ENCODE measurements at places on chromosomes 2 and 18.

- no peak for DNase-seq
Observed at GRCh38 chr18:68507781-68508180, 207.1 kb downstream of the TMX3 start.

GRCh38 chr2:233290051-233290845 is 17.4 kb upstream of the SAG start:
- no peak for DNase-seq

DNA sequence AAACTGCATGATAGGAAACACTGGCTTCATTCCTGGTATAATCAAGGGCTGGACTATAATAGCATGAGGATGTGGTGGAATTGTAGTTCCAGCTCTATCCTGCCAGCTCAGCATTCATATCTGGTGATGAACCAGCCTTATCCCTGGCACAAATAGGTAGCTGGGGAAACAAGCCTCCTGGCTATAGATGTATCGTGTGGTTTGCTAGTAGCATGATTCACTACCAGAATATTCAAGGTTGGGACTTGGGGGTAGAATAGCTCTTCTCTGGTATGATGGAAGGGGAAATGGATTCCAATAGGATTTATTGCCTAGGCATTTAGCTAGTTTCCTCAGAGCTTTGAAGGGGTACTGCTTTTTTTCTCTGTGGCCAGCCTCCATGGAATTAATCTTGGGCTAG is 532.8 kb downstream of the FBXO15 start:
- DNase-seq: no peak

DNA sequence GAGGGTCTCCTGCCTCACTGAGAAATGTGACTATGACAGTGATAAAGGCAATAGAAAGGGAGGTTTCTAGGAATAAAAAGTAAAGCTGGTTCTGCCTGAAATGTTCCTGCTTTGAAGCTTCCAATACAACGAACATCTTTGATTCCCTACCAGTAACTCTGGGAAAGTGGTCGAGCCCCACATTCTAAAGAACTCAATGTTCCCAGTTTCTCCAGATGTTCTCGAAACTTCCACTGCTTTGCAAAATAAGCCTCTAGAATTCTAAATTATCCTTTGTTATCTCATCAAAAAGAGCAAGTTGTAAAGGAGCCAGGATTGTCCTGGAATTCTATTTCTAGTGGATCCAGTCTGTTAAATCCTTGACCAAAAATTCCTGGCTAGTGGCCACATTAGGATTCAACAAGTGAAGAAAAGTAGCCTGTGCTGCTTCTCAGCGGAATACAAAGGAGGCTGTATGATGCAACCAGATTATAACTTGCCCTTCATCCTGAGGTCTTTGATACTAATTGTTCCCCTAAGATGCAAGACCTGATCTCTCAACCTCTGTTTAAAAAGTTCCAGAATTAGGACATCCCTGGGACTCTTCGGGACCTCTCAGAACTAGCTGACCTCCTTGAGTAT is 8.4 kb downstream of the SCN7A start:
- no peak for DNase-seq

- DNase-seq: no peak
Observed at GRCh38 chr2:240820607-240821428, 799 bp upstream of the KIF1A start.

GRCh38 chr18:31744321-31745067 is 16.2 kb downstream of the SLC25A52 start:
- DNase-seq: no peak

DNA sequence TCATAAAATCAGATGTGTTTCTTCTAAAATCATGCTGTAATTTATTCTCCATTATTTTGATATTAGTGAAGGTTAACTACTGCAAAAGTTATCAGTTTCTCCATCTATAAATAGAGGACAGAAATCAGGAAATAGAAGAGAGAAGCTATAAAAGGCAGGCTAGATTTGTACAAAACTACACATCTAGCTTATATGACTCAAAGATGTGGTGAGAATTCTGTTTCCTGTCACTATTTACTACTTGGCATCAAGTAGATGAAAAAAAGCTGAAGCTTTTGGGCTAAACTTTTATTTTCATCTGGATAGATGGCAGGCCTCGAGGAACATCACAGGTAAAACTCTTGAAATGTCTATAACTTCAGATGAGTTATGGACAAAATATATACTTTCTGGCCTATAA is 49.8 kb upstream of the NAB1 start:
- DNase-seq: no peak

- DNase-seq: no peak
Observed at GRCh38 chr18:79847606-79848293, 50.0 kb downstream of the KCNG2 start.

GRCh38 chr2:188734691-188735090 is 239.5 kb upstream of the COL3A1 start:
- no peak for DNase-seq

GRCh38 chr2:9097892-9098291 is 94.4 kb upstream of the MBOAT2 start:
- DNase-seq: no peak

- no peak for DNase-seq
Observed at GRCh38 chr2:105320651-105321215, 8.8 kb downstream of the TGFBRAP1 start.

DNA sequence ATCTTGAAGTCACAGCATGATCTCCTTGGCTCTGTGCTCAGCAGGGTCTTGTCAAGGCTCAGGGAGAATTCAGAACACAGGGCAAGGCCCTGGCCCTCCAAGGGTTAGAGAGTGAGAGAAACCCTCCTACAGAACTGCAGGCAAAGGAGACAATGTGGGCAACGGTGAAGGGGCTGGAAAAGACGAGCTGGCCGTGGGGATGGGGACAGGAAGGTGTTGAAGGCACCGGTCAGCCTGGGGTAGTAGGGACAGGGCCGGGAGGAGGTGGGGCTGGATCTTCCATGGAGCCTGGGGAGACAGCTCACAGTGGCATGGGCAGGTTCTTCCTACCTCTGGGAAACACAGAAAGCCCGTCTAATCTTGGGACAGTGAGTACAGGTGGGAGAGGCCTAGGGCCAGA is 92.2 kb upstream of the MCFD2 start:
- no peak for DNase-seq

GRCh38 chr18:48922801-48923730 is 27.7 kb downstream of the SMAD7 start:
- DNase-seq: no peak

- DNase-seq: no peak
Observed at GRCh38 chr2:99485824-99486223, 4.0 kb downstream of the REV1 start.

DNA sequence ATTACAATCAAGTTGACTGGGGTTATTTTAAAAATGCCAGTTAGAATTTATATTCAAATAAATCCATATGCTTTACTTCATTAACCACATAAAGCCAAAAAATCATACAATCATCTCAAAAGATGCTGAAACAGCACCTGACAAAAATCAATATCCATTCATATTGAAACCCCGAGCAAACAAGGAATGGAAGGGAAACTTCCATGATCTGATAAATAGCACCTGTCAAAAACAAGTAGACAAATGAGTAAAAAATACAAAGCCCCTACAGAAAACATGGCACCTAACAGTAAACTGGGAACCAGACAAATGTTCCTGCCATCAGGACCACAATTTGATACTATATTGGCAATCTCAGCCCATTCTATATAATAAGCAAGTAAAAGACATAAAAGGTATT is 227.5 kb downstream of the HDAC4 start:
- DNase-seq: no peak

GRCh38 chr2:13005761-13006335 is 289.1 kb downstream of the TRIB2 start:
- DNase-seq: no peak

DNA sequence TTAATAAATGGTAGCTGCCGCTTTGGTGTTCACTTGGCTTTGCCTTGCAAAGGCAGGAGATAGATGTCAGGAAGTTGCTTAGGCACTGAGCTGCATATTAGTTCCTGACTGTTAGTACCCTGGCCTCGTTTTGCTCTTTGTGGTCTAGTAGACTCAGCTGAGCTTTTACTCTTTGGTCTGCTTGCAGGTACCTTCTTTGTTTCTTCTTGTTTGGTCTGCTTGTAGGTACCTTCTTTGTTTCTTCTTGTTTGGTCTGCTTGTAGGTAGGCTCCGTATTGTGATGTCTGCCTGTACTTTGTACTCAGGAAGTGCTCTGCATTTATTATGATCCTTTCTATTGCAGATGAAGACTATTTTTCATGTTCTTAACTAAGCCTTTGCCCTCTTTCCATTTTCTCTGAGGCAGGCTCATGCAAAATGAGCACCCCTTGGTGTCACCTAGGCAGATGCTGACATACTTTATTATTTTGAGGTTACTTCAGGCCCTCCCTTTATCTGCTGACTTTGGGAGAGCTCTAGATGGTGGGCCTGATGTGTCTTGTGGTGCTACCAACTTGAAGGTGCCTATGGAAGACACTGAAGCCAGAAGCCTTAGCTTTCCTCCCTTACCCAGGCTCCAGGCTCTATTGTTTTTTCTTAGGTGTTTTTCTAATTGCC is 6.0 kb downstream of the RPIA start:
- DNase-seq: no peak

DNA sequence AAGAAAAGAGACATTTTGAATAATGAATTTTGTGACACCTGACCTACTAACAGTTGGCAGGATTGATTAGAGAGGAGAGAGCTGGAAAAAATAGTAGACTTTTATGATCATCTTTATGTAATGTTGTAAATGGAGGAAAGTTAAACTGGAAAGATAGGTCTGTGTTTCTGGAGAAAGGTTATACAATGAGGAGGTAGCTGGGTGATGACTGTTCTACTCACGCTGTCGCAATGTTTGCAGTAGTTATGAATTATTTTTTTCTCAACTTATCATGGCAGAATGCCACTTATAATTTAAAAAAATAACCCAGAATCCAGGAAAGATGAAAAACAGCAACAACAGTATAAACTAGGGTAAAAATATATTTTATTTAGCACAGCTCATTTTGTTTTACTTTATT is 364.9 kb downstream of the SPAG16 start:
- DNase-seq: no peak

GRCh38 chr18:62413206-62413605 is 88.1 kb downstream of the TNFRSF11A start:
- no peak for DNase-seq

GRCh38 chr2:58065248-58065647 is 18.6 kb downstream of the VRK2 start:
- no peak for DNase-seq

DNA sequence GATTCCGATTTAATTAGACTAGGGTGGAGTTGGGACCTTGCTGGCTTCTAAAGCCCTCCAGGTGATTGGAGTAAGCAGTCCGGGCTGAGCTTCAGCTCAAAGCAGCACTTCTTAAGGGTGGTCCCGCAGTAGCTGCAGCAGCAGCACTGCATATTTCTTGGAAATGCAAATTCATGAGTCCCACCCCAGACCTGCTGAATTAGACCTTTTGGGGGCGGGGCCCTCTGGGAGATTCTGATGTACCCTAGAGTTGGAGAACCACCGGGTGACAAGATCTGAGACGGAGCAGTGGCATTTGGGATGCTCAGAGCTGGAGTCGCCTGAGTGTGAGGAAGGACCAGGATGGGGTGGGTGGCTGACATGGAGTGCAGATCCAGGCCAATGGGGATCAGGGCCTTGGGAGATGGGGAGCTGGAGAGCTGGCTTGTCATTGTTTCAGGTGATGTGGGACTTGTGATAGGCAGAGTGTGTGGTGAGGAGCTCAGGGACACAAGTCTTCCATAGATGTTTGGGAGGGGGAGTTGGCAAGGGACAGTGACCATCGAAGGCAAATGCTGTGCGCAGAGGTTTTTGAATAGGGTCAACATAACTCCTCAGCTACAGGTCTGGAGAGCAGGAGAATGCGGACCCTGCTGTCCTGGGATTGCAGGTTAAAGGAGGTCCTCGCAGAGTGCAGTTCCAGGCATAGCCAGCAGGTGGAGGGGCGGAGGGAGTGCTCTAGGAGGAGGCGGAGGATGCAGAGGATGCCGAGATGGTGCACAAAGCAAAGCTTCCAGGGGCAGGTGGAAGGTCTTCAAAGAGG is 130.9 kb upstream of the RAB12 start:
- DNase-seq: no peak

DNA sequence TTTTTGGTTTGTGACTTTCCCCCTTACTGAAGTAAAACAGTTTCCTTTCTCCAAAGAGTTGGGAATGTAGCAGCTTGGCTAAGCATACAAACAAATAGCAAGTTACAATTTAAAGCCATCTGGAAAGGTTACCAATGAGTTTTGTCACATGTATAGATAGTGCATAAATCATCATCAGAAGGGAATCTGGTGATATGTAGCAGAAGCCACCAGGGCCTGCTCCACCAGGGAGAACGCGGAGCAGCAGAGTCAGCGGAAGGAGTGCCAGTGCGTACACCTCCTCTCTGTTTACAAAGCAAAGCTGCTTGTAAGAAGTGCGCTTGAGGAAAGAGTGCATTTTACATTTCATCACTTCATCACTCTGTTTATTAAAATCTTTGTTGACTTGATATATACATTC is 240.1 kb downstream of the FAM210A start:
- DNase-seq: no peak

GRCh38 chr18:57909620-57910019 is 106.5 kb upstream of the ATP8B1 start:
- DNase-seq: no peak

DNA sequence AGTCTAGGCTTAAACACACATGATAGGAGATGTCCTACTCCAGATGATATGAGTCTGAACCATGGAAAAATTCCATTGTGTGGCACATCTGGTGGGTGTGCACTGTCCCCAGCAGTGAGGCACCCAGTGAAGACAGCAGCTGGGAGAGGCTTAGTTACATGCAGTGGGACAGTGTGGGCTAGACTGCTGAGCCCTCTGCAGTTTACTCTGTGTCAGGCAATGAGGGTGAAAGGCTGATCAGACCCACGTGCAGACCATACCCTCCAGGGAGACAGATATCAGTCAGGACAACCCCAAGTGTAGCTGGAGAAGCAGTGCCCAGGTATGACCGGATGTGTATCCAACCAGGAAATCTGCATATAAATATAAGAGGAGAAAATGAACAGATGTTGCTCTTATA is 13.4 kb downstream of the IL37 start:
- no peak for DNase-seq

DNA sequence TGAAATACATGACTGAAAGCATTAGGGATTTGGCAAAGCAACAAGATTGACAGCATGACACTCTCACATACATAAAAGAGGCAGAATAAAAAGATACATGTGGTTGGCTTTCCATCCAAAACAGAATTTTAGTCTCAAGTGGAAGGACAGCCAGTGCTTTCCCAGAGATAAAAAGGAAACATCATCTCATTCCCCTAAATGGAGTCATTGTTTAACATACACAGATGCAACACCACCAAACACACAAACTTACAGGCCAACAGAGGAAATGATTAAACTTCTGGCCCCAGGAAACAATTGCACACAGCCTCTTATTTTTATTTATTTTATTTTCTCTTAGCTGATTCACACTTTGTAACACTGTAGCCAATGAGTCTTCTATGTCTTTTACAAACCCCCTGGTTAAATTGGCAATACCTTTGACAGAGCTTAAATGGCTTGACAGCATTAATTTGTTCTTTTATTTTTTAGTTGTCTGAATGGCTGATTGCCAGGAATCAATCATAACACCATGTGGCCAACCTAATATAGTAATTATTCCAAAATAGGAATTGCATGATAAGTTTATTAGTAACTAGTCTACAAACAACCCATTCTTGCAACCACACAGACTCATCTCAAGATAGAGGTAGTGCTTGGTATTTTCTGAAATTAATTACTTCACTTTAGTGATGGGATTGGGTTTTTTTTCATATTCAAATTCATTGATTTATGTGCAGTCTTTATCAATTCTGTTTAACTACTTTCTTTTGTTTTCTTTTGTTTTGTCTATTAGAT is 190.5 kb downstream of the RND3 start:
- no peak for DNase-seq

Measured in brain pericyte (primary cell).